ENCODE measurements at places on chromosomes 16 and 17.

GRCh38 chr16:85316321-85316919 is 204.1 kb upstream of the CIBAR2 start:
- DNase-seq = peak; percentile 43

DNA sequence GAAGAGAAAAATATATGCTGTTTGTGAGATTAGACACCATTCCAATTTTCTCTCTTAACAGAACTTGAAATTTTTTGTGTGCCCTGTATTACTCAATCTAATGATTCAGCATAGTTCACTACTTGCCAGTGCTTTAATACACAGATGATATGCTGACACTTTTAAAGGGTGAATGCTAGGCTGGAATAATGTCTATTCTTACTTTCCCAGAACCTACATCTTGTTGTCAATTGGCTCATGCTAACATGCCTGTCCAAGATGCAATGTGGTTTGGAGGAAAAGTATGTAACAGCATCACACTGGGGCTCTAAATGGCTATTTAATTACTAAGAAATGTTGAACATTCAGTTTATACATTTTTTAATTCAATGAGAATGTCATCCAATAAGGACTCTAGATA is 7.6 kb upstream of the MAP2K6 start:
- peak; percentile 79 for DNase-seq

DNA sequence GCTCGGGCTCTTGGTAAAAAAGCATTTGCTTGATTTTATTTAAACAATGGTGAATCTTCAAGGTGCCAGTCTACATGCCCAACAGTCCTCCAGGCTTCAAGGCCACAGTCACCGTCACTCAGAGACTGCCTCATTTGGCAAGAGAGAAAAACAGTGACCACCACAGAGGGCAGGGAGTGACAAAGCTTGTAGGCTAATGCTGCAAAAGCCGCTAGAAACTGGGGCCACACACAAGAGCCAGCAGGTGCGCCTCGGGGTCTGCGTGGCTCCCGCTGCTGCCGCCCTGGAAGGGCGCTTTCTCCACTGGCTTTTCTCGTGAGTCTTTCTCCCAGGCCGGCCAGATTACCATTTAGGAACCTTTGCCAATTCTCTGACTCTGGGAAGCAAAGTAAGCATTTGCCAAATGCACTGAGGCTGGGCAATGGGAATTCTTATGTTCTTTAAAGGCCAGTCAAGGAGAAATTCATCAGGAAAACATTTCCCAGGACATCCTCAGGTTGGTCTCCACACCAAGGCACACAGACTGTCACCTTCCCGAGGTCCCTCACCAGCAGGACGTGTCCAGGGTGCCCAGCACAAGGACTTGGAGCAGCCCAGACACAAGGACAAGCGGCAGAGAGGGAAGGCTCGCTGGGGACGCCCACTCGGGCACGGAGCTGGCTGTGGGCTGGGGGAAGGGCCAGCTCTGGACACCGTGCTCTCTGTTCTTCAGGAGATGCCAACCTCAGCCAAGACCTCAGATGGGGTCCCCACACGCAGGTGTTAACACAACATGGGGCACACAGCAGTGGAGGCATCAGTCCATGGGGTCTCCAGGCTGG is 12.5 kb upstream of the C16orf95 start:
- no peak for DNase-seq

DNA sequence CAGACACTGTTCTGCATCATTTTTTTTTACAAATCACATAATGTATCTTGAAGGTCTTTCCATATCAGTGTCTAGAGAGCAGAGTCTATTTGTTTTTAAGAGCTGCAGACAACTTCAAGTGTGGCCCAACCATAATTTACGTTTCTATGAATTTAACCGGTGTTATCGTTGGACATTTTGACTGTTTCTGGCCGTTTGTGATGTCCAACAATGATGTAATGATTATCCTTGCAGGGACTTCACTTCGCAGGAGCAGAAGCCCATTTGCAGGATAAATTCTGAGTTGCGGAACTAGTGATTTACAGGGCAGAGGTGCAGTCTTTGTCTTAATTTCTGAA is 26.9 kb upstream of the HLF start:
- DNase-seq = no peak

GRCh38 chr16:86195863-86196630 is 297.1 kb downstream of the IRF8 start:
- DNase-seq = no peak

GRCh38 chr17:34241062-34241461 is 14.0 kb upstream of the CCL2 start:
- DNase-seq = peak; percentile 37

- DNase-seq = peak; percentile 55
Observed at GRCh38 chr16:87487361-87487924, 5.4 kb downstream of the ZCCHC14 start.

GRCh38 chr17:60296177-60296576 is 95.8 kb downstream of the USP32 start:
- no peak for DNase-seq

- no peak for DNase-seq
Observed at GRCh38 chr17:73533781-73534180, 110.5 kb downstream of the SDK2 start.

GRCh38 chr17:17952691-17953090 is 19.5 kb downstream of the TOM1L2 start:
- no peak for DNase-seq

GRCh38 chr17:76816590-76817135 is 51.5 kb upstream of the MGAT5B start:
- DNase-seq = peak; percentile 45

GRCh38 chr16:15031179-15031578 is 24.7 kb downstream of the NTAN1 start:
- DNase-seq = no peak

DNA sequence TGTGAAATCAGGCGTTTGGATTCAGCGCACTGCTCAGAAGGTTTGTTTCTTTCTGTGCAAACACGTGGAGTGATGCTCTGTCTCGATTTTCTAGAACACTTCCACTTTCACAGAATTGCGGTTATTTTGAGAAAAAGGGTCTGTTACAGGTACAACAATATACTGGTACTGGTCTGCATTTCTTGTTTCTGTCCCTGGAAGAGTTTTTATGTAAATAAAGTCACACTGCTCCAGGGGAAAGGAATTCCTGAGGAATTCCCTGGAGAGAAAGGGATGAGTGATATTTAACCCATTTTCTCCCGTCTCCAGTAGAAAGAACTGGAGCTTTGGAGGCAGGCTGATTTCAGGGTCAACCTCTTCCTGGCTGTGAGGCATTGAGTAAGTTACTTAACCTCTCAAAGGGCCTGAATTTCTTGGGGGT is 16.2 kb upstream of the RMI2 start:
- DNase-seq = peak; percentile 30

- DNase-seq = no peak
Observed at GRCh38 chr16:78962457-78962929, 638.0 kb downstream of the MAF start.

- DNase-seq = no peak
Observed at GRCh38 chr17:68290955-68291835, at the start of the genes ARSG and SLC16A6. Gene ARSG (plus strand): TSS chr17:68291495. CDS start chr17:68307494, 15,999 bp downstream. Gene SLC16A6 (minus strand): TSS chr17:68291127. CDS start chr17:68278320, 12,807 bp downstream.

DNA sequence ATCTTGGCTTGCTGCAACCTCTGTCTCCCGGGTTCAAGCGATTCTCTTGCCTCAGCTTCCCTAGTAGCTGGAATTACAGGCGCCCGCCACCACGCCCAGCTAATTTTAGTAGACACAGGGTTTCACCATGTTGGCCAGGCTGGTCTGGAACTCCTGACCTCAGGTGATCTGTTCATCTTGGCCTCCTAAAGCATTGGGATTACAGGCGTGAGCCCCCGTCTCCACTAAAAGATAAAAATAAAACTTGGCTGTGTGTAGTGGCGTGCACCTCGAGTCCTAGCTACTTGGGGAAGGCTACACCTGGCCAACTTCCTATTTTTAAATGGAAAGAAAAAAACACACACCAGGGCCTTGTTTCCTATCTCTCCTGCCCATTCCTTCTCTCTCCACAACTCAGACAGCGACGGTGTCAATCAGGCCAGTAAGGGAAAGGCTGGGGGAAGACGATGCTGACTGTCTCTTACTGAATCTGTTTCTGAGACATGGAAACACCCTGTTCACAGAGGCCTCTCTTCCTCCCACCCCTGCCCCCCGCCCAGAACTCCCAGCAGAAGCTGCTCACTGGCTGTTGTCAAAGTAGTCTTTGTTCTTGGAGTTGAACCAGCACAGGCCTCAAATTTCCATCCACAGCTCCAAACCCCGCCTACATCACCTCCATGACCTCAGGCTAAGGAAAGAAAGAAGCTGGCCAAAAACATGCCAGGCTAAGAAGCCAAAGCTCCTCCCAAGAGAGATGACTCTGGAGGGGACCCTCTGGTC is 96.6 kb downstream of the NXN start:
- peak; percentile 28 for DNase-seq

- DNase-seq = peak; percentile 81
Observed at GRCh38 chr17:75695141-75695829, 26.0 kb upstream of the ITGB4 start.

Measured in AG10803 (cell line).